Stimulated activated CD8-positive, alpha-beta memory T cell treated with anti-CD3 and anti-CD28 coated beads, Interleukin-15, amount 100 ng/mL, for 24 hours (primary cell): ENCODE measurements at places on chromosomes 16 and 17.

GRCh38 chr17:66807182-66807581, 27.7 kb upstream of the CACNG5 start:
- DNase-seq: no peak

DNA sequence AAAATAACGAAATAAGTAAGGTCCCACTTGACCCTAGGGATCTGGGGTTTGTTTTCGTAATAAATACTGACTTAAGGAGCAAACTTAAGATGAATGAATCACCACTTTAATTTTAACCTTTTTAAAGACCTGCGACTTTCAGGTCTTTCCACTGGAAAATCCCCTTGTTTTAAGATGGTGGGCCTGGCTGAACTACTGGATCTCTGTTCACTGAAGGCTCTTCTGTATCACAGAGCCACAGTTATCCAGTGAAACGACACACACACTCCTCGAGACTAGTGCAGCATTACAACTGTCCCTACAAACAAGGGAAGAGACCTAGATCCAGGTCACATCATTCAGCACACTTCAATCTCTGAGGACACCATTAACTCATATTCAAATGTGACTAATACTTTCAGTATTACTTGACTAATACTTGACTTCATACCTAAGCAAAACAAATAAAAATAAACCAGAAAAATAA, 299.0 kb downstream of the CEP112 start:
- DNase-seq: no peak

DNA sequence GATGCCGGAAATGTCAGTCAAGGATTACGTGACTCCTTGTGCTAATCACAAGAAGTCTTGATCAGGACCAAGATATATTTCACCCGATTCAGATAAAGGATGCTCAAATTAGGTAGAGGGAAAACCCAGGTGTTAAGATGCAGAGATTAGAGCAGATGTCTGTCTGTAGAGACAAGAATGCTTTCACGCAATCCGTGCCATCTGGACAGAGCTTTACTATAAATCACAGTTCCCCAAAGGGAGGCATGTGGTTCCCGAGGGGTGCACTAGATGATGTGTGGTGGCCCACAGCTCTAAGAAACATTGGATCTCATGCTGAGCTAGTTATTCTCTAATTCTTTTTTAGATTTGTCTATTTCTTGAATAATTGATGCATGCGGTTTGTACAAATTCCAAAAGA, 9.8 kb upstream of the MAP3K14 start:
- no peak for DNase-seq

GRCh38 chr17:33052856-33053255, 61.2 kb downstream of the SPACA3 start:
- no peak for DNase-seq

DNA sequence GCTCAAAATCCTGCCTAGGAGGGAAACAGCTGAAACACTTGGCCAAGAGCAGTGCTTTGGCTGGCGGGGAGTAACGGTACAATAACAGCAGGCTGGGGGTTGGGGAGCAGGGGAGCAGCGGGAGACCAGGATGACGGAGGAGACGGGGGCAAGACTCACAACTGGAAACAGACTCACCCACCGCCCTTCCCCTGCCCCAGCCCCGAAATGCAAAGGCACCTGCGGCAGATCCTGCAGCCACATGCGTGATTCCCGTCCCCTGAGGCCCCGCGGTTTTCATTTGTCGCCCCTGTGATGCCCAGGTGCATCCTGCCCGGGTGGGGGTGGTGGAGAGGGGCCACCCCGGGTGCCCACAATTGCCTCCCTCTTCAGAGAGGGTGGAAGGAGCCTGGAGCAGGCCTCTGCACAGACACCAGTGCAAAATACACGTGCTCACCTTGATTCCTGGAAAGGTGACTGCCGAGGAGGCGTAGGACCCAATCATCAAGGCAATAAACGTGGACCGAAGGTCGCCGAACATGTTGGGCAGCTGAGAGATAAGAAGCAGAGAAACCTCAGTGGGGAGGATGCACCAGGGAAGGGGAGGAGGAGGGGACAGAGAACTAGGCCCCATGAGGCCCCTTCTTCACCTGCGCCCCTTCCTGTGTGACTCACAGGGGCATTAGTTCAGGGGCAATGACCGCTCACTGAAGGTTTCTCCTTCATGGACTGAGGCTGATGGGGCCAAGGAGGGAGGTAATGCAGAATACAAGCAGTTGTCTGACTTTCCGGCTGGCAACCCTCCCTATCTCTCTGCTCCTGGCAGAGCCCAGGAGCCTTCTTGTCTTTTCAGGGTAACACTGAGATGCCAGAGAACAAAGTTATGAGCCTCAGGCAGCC, 30.4 kb upstream of the PITPNA start:
- no peak for DNase-seq

- no peak for DNase-seq
Observed at GRCh38 chr16:5738586-5738985, 641.0 kb upstream of the EEF2KMT start.

DNA sequence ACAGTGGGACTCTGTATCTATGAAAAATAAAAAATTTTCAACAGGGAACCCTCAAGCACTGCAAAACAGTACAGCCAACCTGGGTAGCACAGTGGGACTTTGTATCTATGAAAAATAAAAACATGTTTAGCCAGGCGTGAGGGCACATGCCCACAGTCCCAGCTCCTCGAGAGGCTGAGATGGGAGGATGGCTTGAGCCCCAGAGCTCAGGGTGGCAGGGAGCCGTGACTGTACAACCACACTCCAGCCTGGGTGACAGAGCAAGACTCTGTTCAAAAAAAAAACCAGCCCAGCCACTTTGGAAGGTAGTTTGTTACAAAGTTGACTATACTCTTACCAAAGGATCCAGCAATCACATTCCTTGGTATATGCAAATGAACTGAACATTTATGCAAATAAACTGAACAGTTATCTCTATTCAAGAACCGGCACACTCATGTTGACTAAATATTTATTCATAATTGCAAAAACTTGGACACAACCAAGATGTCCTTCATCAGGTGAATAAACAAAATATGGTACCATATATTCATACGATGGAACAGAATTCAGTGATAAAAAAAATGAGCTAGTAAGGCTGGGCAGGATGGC, 5.2 kb downstream of the RPH3AL start:
- DNase-seq: no peak

DNA sequence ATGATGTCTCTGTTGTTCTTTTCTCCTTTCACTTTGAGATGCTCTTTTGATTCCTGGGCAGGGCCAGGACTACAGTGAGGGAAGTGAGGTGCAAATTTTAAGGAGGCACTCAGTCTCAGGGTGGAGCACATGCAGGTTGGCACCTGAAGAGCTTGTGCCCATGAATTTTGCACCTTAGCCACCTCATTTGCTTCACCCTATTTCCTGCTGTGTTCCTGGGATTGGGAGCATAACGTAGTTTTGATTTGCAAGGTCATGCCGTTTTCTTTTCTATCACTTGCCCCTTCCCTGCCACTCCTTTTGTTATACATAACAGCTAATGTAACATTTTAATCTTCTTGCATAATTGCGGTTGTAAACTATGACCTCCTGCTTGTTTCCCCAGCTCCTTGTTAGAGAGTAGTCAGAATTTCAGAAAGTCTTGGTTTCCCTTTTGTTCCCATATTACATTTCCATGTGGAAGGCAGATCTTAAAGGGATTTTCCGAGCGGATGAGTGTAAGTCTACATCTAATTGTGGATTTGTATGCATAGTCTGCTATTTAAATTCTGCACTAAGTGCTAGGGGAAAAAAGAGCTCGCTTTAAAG, 9.8 kb downstream of the PMFBP1 start:
- no peak for DNase-seq

- DNase-seq: no peak
Observed at GRCh38 chr17:77022766-77023165, 118.0 kb upstream of the SEC14L1 start.

- DNase-seq: no peak
Observed at GRCh38 chr16:66469291-66469946, 42.3 kb downstream of the BEAN1 start.

GRCh38 chr17:74737299-74738050, 419 bp downstream of the RAB37 start:
- DNase-seq: no peak

DNA sequence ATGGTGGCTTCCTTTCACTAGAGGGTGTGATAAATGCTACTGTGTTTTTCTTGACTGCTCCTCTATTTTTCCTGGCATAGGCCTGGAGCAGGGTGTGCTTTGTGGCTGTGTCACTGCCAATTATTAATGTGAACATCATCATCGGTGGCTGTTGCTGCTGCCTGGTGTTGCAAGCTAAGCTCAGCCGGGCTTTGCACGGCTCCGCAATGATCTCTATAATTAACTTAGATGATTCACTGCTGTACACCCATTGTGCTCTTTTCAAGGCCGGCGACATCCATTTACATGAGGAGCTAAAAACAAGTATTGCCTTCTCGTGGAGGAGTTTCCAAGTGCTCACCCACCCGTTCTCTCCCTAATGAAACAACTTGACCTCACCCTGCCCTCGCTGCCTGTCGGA, 160.1 kb upstream of the IRX3 start:
- DNase-seq: no peak

- DNase-seq: no peak
Observed at GRCh38 chr16:29837841-29838240, 17.6 kb downstream of the MVP start.

GRCh38 chr16:68136515-68136914, 51.3 kb downstream of the NFATC3 start:
- DNase-seq: no peak

GRCh38 chr17:50665838-50666237, 31.2 kb downstream of the ABCC3 start:
- DNase-seq: no peak

DNA sequence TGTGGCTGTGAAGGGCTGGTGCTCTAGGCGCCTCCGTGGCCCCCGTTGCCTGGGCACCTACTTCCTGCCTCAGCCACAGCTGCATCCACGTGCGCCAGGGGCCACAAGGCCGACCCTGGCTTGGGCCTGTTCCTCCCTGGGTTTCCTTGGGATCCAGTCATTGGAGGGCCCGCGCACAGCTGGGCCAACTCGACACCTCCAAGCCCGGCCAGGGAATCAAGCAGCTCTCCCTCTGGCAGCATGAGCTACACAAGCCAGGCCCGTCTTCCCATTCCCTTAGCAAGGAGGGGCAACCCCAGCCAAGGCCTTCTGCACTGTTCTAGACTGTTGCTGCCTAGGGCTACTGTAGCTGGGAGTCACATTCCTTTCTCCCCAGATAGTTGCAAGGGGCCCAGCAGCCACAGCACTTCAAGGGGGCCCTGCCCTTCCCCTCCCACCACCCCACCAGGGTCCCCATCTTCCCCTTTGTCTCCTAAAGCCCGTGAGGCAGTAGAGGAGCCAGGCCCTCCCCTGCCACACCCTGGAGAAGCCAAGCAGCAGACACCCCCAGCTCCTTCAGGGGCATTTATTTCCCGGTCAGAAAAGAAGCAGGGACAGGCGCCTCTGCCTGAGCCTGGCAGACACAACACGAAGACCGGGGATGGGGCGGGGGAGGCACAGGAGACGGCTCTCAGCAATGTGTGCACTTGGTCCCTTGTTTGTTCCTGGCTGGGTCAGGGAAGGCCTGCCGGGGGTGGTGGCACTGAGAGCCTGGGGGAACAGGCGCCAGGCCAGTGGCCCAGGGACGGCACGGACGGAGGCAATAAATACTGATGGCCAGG, 3.8 kb downstream of the ARHGDIA start:
- DNase-seq: no peak

- DNase-seq: no peak
Observed at GRCh38 chr16:80006241-80007215, 406.0 kb upstream of the MAF start.

GRCh38 chr16:11046382-11046931, 102.1 kb downstream of the CLEC16A start:
- DNase-seq: no peak
